ENCODE measurements at places on chromosomes 6 and 20.

DNA sequence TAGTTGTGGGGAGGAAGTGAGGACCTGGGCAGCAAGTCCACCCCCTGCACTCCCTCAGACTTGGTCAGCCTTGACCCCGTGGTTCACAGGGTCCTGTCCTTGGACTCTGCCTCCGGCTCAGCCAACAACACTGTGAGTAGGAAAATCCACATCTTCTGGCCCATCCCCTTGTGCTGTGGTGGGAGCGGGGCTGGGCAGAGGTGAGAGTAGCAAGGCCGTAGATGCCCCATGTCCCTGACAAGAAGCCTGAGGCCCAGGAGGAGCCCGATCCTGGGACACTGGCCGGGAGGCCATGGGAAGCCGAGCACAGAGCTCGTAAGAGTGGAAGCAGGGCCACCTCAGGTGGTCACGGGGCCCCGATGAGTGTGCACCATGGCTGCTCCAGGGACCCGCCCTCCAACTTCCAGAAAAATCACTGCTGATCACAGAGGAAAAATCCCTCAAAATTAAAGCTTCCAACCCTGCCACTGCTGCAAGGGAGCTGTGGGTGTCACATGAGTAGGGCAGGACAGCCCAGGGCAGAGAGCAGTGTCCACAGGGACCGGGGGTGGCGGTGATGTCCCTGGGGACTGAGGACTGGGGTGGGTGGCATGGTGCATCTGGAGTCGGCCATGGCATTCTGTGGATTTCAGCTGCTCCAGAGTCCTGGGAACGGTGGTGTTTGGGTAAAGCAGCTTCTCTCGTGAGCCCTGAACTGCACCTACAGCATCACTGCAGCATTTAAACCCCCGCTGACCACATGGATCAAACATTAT, 189.4 kb downstream of the DLL1 start:
- DNase-seq, result no peak

- DNase-seq, result no peak
Measured at GRCh38 chr6:57158658-57159057, 13.5 kb upstream of the BAG2 start.

DNA sequence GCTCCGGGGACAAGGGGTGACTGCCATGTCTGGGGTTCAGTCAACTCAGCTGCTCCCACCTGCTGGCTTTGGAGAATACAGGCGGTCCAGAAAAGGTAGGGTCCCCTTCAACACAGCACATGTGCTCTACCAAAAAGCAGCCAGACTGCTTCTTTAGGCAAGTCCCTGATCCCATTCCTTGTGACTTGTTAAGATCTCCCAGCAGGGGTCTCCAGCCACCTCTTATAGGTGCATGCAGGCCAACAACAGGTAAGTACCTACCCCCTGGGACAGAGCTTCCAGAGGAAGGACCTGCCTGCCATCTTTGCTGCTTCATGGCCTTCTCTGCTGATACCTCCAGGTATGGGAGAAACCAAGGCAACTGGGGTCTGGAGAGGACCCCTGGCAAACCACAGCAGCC, 106.5 kb downstream of the HACE1 start:
- no peak for DNase-seq

DNA sequence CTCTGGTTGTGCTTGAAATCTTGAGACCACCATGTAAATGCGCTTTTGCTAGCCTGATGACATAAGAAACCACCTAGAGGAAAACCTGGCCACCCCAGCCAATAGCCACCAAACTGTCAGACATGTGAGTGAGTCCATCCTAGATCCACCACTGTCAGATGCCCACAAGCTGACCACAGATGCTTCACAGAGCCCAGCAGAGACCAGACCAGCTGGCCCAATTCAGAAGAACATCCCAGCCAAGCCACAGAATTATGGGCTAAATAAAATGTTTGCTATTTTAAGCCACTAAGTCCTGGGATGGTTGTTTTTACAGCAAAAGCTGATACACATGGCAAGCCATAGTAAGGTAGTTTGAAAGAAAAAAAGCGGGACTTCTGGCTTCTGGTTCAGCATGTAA, 425.3 kb downstream of the KIF16B start:
- DNase-seq, result no peak

GRCh38 chr20:52965819-52966218, 6.3 kb upstream of the TSHZ2 start:
- DNase-seq, result no peak

- no peak for DNase-seq
Measured at GRCh38 chr6:30211899-30212298, 1.3 kb downstream of the TRIM26 start.

DNA sequence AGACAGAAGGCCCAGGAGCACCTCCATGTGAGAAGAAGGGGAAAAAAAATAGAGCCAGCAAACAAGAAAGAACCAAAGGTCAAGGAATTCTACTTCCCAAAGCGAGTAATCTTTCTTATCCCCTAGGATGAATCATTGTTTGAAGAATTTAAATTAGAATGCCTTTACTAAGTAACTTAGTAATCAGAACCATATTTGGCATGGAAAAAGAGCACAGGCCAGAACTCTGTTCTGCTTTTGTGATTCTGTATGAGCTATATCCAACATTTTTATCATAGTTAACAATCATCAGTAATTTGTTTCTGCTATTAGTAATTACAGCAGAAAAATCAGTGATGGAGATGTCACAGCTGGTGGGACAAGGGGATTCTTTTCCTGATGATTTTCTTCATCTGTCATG, 228.8 kb upstream of the FAM83B start:
- DNase-seq, result no peak

GRCh38 chr6:3623451-3624249, 127.9 kb downstream of the PXDC1 start:
- DNase-seq, result no peak

DNA sequence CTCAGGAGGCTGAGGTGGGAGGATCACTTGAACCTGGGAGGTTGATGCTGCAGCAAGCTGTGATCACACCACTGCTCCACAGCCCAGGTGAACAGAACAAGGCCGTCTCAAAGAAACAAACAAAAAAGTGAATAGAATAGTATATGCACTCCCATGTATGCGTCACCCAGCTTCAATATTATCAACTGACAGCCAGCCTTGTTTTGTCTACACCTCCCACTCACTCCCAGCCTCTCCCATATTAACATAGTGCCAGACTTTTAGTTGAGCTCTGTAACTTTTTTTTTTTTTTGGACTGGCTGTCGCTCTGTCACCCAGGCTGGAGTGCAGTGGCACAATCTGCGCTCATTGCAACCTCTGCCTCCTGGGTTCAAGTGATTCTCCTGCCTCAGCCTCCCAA, 18.1 kb upstream of the ILRUN start:
- DNase-seq, result no peak

GRCh38 chr20:22949331-22950109, 85.6 kb upstream of the SSTR4 start:
- DNase-seq, result no peak

GRCh38 chr6:3489027-3489757, 32.3 kb upstream of the SLC22A23 start:
- no peak for DNase-seq

- no peak for DNase-seq
Measured at GRCh38 chr20:6007529-6008103, 46.2 kb downstream of the LRRN4 start.

DNA sequence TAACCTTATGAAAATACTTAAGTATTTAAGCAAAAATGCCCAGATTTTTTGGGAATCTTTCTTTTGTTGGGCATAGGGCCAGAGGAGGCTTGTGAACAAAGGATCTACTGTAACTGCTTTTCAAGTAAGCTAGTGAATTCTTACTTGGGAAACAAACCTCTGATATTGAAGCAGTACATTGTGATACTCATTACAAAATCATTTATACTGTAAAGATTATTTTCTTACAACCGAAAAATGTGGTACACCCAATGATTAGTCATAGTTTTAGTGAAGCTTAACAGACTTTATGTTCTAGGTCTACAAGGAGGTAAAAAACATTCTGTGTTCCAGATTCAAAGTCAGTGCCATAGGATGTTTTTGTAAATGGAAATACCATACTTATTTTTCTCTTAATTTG, 272.9 kb upstream of the KCNQ5 start:
- no peak for DNase-seq

DNA sequence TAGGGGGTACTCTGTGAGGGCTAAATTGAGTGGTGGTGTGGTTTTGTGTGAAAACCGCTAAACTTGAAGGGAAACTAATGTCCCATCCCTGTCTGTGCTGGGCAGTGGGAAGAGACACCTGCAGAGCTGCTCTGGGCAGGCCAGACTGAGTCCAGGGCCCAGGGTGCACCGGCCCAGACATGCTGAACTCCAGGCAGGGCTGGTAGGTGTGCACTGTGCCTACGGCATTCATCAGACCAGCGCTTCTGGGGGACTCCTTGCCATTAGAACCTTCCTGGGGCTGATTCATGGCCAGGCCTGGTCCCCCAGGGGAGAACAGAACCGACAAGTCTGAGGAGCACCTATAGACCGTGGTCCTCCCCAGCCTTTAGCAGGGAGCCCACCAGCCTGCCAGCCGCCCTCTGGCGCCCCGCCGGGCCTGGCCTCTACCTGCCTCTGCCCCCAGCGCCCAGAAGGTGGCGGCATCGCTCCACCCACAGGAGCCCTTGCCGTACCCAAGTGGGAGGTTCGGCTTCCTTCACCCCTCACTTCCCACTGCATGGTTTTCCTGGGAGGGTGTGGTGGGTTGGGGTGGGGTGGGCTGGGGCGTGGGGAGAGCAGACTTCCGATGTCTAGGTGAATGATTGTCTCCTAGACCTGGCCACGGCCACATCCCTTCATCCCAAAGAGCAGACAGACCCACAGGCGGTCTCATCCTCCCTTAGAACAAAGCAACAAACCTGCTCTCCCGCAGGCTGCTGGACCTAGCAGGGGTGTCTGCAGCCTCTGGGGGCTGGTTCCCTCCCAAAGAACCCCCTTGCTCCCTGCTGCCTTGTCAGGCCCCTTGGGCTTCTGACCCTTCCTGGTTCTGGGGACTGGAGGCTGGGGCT, 15.5 kb downstream of the CCDC167 start:
- peak; percentile 65 for DNase-seq

DNA sequence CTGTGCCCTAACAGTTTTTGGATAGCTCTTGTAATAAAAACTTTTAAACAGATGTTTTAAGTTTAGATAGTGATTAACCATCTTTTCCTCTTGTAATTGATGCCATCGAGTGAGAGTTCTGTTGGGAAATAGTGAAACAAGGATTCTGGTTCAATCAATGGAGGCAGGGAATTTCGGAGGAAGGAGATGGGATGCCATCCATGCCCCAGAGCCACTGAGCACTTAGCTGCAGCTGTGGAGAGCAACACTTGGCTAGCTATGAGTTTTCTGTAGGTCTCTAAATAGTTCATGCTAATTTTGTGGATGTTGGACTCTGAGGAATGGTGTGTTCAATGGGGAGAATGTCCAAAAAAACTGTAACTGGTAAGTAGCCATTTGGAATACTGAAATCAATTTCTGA, 16.7 kb downstream of the CBFA2T2 start:
- DNase-seq, result no peak

DNA sequence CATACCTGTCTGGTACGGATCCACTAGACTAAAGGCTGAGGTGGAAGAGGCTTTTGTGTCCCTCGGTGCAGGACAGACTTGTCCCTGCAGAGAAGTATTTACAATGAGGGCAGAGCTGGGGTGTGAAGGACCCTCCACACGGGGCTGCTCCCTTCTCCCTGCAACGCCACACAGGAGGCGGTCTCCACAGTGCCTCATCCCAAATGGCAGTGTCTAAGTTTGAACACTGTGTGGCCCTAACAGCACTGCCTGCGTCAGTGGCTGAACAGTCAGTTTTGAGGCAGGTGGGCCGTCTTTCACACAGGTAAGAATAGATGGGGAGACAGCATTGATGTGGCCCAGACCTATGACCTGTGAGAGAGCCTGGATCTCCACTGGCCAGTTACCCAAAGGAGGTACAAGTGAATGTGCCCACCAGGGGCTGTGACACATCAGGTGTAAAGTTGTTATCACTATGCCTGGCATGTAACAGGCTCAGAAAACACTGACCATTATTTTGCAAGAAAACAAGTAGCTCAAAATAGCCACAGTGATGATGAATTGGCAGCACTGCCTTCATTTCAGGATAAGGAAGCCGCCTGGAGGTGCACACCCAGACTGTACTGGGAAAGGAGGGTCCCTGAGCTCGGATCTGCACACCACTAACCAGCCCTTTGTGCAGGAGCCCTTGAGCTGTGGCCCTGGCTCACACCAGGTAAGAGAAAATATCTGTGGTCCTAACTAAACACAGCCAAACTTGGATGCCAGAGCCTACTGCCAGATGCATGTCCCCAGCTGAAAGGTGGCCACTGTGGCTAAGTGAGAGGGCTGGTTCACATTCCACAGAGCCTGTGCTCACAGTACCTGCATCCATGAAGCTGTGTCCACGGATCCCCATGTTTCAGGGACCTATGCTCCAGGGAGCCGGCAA, 246.7 kb downstream of the DLL1 start:
- DNase-seq, result no peak

DNA sequence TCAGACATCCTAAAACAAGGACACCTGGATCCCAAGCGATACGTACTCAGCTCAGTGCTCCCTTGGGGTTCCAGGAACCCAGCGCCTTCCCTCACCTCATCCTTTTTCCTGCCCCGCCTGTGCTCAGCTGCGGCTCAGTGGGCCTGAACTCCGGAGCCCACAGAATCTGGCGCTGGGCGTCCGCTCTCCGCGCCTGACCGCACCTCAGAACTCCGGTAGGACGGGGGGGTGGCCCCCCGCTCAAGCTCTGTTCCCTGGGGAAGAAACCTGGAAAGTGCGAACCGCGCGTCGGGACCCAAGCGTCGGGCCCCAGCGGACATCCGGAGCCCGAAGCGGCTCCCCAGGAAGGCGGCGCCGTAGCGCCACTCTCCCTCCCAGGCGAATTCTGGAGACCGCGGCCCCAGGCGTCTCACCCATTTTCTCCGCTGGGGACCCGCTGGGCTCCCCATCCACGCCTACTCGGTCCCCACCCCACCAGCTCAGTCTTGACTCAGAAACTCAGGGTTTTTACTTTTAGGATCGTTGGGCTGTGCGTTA, 336 bp upstream of the LY6G5C start:
- no peak for DNase-seq

DNA sequence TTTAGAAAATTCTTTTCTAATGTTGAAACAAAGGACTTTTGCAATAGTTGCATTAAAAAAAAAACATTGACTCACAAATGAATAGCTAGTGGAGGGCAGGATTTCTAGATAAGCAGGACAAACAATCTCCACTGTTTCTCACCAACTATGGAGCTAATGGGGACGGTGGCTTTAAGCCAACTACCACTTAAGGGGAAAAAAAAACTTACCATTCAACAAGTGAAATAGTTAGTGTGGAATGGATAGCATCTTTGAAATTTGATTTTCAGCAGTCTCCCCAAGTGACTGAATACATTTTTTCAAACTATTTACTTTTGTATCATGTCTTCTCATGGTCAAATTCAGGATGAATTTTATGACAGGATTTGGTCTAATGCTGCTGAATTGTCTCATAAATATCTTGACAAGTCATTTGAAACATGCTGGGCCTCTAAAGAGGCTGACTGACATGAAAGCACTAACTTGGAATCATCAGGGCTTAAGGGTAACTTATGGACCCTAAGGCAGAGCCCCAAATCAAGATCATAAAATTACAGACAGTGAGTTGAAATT, 100.5 kb downstream of the EYA4 start:
- no peak for DNase-seq

DNA sequence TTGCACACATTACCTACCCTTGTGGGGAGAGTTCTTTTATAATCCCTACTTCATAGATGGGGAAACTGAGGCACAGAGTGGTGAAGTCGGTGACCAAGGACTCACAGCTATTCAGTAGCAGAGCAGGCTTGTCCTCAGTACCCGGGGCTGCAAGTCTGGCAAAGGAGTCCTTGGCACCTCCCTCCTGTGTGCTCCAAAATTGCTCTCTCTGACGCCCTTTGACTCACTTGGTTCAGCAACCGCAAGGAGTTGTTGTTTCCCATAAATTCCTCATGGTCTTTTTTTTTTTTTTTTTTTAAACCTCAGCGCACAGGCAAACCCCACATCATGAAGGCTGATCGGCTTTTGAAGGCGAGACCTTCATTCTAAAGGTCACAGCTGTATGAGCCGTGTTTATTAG, 143.2 kb downstream of the CEBPB start:
- DNase-seq, result no peak

Measured in stimulated activated CD4-positive, alpha-beta T cell treated with anti-CD3 and anti-CD28 coated beads, Interleukin-2, amount 100 ng/mL, for 4 hours (primary cell).